ENCODE measurements at places on chromosomes 5 and 9.

- DNase-seq: no peak
These were observed 56.0 kb downstream of the SLC1A3 start for GRCh38 chr5:36662291-36662851.

- no peak for DNase-seq
These were observed 1.1 kb downstream of the IPO11 start for GRCh38 chr5:62413711-62414110.

DNA sequence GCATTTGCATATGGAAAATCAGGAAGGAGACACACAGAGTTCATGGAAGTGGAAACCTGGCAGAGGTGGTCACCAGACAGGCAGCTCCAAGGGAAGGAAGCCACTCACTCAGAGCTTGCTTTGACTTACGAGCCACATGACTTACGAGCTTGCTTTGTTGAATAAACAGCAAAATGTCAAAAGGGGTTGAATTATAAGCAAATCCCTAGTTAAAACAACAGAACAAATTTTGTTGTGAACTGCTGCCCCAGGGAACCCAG, 164.3 kb downstream of the SYK start:
- DNase-seq: no peak

- no peak for DNase-seq
These were observed 78.4 kb downstream of the RXRA start for GRCh38 chr9:134404376-134405358.

GRCh38 chr5:91469517-91470165, 86.5 kb upstream of the ARRDC3 start:
- no peak for DNase-seq

DNA sequence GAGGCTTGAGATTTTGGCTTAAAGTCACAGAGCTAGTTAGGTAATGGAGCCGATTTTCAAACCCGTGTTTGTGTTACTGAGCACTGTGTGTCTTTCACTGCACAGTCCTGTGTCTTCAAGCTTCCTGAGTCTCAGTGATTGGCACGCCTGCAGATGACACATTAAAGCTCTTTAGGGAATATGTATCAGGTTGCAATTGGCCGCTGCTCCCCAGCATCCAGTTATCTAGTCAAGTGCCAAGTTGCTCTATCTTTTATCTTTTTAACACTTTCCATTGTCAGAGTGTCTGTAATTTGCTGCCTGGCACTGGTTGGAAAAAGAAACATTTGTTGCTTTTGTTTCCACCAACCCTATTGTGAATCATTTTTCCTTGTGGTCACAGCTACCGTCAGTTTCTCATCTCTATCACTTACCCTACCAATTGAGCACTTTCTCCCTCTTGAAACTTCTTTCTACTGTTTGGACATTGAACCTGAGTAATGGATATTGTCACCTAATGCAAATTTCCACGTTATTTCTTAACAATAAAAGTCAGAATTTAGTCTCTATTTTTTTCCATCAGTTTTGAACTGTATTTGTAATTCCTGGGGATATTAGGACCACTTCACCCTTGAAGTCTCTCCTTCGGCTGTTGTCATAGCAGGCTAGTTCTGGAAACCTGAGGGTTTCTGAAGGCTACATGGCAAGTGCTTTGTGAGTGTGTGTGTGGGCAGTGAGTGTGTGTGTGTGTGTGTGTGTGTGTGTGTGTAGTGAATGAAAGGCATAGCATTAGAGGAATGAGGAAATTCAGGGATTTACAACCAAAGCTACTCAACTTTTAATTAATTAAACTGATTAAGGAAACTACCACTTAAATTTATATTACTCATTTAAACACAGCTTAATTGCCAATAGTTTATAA, 274.3 kb downstream of the ISL1 start:
- DNase-seq: no peak

DNA sequence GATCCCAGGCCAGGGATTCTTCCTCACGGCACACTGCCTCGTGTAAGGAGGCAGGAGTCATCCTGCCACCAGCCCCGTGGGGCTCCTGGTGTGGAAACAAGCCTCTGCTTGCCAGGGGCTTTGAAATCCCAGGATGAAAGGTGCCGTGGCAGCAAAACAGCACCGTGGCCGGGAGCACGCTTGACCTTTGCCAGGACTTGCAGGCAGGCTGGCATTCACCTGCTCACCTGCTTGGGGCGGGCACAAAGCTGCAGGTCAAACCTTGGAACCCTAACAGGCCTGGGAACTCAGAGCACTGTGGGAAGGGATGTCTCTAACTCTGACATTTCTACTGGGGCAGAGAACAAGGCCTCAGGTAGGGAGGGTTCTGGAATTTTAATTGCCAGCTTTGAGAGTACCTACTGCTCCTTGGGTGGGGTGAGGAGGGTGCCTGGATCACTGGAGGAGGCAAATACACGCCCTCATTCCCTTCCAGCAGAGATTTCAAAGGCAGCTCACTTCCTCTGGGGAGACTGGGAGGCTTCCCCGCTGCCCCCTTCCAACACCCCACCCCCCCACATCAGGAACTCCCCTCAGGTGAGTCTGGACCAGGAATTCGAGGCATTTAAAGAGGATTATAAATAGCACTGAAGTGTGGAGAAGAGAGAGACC, 45.6 kb upstream of the STXBP1 start:
- DNase-seq: no peak

GRCh38 chr9:73007966-73008672, 55.3 kb upstream of the ALDH1A1 start:
- no peak for DNase-seq

DNA sequence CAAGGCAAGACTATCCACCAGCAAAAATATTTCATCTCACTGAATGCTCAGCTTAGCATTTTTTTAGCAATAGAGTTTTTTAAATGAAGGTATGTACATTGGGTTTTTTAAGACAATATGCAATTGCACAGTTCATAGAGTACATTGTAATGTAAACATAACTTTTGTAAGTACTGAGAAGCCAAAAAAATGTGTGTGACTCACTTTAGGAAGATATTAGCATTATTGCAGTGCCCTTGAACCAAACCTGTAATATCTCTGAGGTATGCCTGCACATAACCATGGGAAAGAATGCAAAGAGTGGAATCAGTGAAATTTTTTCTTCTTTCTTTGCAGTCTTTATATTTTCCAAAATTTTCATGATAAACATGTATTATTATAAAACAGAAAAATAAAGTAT, 1533.3 kb upstream of the WWC1 start:
- no peak for DNase-seq

DNA sequence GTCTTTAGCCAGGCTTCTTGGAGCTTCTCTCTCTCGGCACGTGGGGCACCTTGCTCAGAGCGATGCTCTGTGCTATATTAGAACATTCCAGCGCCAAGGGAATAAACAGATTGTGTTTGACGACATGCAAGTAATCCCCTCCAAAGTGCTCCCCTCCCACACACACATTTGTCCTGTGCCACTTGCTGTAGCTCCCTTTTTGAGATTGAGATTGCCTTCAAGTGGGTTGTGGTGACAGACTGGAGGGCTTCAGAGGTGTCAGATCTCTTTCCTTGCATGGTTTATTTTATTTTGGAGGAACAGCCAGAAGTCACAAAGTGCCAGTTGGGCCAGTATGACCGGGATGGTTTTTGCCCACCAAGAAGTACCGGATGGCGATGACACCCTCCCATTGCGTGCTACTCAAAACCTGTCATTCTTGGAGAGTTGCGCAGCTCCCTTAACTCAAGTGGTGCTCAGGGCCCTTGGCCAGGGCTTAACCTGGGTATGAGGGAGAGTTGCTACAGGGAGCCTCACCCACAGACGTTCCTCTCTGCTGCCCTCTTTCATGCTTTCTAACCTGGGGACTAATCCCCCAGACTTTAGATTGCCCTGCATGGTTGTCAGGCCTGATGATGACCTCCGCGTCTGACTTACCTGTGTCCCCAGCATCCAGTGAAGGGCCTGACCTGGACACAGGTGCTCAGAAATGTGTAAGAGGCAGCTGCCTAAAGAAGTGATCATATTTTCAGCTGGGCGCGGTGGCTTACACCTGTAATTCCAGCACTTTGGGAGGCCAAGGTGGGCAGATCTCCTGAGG, 18.8 kb upstream of the RPL26L1 start:
- no peak for DNase-seq

- DNase-seq: no peak
These were observed 5.8 kb upstream of the SOWAHA start for GRCh38 chr5:132807163-132807838.

- no peak for DNase-seq
These were observed 531 bp downstream of the ABO start for GRCh38 chr9:133274236-133275104.

GRCh38 chr5:127997201-127997704, 86.3 kb upstream of the SLC12A2 start:
- DNase-seq: no peak

GRCh38 chr9:98164912-98165311, 27.5 kb downstream of the CORO2A start:
- DNase-seq: no peak

DNA sequence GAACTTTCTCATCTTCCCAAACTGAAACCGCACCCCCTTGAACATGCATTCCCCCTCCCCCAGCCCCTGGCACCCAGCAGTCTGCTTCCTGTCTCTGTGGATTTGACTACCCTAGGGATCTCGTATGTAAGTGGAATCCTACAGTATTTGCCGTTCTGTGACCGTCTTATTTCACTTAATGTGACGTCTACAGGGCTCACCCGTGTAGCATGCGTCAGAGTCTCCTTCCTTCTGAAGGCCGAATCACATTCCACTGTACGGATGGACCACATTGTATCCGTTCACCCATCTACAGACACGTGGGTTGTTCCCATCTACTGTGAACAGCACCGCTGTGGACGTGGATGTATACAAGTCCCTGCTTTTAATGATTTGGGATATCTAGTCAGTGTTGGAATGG, 4.5 kb downstream of the PRRX2 start:
- no peak for DNase-seq

- no peak for DNase-seq
These were observed 3.6 kb downstream of the MGAT4B start for GRCh38 chr5:179802950-179803562.

- DNase-seq: no peak
These were observed 8.4 kb upstream of the FSD1L start for GRCh38 chr9:105439428-105439827.

DNA sequence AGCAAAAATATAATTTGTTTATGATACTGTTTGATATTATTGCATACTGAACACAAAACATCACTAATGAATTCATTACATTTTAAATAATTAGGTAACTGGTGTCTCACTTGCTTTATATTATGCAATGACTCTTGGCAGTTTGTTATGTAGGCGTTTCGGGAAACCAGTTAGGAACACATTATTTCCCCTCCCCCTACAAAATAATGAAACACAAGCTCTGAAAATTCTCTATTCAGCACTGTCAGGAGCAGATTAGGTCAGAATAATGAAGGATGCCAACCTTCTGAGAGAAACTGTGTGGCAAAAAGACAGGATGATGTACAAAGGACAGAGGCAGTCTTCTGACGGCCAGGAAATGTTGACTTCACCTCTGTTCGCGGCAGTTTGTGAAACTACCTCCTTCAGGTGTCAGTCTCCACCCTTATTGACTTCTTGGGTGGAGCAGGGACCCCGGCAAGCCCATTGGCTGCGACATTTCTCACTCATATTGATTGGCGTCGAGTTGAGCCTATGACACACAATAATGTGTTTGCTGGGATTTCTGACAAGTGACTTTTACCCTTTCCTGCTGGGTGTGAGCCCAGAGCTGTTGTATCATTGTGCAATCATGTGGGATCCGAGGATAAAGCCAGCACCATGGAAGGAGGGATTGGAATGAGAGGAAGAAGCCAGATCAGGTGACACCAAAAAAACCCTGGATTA, 33.9 kb downstream of the SH3PXD2B start:
- peak; percentile 98 for DNase-seq

DNA sequence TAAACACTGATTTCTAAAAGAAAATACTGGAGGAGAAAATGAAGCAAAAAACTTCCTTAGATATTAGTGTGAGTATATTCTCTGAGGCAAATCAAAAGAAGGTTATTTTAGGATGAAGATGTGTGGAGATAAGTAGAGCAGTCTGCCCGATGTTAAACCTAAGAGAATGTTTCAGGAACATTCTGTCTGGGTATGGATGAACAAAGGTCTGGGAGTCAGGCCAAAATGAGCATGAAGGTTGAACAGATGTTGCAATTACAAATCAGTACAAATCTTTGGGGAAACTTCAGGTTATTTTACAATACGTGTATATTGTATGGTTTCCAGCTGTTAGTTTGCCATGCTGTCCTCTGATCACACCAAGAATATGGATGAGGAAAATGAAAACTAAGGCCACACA, 14.4 kb upstream of the CEP78 start:
- DNase-seq: no peak

- no peak for DNase-seq
These were observed 165.7 kb downstream of the PSAT1 start for GRCh38 chr9:78462611-78463010.

- no peak for DNase-seq
These were observed 352.7 kb downstream of the LRRC70 start for GRCh38 chr5:62931153-62931950.

- DNase-seq: no peak
These were observed 102.5 kb downstream of the OTULIN start for GRCh38 chr5:14767053-14767452.

DNA sequence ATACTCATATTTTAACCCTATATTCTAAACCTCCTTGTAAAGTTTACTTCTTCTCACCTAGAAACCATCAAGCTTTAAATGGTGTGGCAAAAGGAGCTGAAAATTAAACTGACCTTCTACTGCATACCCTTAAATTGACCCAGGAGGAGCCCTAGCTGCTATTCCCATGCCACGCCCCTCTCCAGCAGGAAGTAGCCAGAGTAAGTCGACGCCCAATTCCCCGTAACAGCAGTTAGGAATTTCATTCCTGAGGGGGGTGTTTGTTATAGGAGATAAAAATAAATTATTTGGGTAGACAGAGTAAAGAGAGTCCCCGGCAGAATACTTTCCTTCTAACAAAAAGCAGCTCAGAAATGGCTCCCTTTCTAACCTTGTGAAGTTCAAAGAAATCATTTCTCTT, 111.8 kb upstream of the FAM174A start:
- no peak for DNase-seq

DNA sequence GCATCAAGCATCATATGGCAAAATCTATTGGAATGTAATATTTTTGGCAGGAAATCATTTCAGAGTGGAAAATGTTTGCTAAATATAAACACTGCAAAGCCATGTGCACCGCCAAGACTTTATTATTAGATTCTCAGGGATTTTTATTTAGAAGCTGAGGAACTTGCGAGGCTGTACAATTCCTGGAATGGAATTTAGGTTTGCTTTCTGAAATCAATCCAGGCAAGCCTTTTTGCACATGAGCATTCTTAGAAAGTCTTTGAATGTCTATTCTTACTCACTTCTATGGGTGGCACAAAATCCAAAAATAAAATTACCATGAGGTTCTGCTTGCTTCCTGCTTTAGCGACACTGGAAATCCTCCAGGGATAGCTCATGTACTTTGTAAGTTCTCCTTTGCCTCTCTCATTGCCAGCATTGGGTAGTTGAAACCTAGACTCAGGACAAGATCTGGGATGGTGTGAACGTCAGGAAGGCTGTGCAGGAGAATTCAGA, 71.5 kb upstream of the PALM2AKAP2 start:
- no peak for DNase-seq
